Omental fat pad (tissue), 4 donors: ENCODE measurements at places on chromosomes 7 and 10. TPM values are rescaled to one million over a fixed set of nuclear protein-coding genes. Genes with fewer than 3 reads are reported as not detected.

GRCh38 chr10:130045801-130046321, 64.8 kb downstream of the C10orf143 start:
- no peak for DNase-seq

DNA sequence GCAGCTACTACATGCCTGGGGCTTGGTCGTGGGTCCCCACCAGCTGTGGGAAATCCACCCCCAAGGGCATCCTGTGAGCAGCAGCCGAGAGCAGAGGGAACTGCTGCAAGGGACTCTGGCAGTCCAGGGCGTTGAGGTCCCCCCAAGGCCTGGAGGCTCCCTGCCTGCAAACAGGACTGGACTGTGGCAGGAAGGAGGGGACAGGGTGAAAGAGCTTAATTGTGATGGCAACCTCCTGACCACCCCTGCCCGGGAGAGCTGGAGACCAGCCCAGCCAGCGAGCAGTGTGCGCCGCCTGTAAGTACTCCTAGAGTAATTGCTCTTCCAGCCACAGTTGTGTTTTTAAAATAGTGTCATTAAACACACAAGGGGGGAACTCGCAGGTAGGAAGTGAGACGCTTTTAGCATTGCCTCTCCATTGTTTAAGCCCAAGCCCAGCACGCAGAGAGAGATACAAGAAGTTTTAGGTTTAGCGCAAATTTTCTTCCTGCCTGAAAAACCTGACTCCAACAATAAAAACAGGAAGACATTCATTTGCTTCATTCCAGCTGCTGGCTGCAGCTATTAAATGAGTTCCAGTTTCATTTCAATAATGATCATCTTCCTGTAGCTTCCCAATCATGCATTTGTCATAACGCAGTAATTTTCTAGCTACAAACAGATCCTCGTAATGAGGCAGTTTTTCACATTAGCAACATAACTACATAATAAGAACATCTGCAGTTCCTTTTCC, 111.1 kb downstream of the EBF3 start:
- no peak for DNase-seq

- no peak for DNase-seq
Observed at GRCh38 chr10:112755446-112756234, 194.4 kb upstream of the TCF7L2 start.

GRCh38 chr10:128049226-128050120, 76.8 kb downstream of the MKI67 start:
- no peak for DNase-seq

DNA sequence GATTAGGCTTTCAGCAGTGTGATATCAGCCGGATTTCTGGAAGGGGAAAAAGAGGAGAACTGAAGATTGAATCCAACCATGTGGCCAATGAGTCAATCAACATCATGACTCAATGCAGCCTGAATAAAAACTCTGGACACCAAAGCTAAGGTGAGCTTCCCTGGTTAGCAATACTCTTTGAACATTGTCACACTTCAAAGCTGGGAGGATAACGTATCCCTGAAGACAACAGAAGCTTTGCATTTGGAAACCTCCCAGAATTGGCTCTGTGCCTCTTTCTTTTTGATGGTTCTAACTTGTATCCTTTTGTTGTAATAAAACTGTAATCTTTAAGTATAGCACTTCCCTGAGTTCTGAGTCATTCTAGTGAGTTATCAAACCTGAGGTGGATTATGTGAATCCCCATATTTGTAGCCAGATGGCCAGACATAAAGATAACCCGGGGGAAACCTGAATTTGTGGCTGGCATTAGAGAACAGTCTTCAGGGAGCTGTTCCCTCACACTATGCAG, 284.4 kb downstream of the IPMK start:
- DNase-seq: no peak

DNA sequence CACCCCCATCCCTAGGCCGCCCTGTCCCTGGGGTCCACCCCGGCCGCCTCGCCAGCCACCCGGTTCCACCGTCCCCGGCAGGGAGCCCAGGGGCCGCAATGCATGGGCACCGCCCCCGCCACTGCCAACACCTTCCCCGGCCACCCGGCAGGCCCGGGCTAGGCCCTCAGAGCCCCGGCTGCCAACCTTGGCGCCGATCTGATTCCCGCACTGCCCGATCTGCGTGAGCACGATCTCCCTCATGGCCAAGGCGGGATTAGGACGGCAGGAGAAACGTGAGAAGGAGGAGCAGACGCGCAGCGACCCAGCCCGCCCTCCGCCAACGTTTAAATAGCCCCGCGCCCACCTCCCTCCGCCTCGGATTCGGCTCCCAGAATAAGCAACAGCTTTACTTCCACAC, at the start of gene TUBB8:
Gene TUBB8 (minus strand): TSS at position 301 of the 400 bp plus-strand sequence. CDS start 58 bp downstream, at position 243.
- no peak for DNase-seq

GRCh38 chr10:111018021-111018420, 58.8 kb upstream of the ADRA2A start:
- DNase-seq: no peak

DNA sequence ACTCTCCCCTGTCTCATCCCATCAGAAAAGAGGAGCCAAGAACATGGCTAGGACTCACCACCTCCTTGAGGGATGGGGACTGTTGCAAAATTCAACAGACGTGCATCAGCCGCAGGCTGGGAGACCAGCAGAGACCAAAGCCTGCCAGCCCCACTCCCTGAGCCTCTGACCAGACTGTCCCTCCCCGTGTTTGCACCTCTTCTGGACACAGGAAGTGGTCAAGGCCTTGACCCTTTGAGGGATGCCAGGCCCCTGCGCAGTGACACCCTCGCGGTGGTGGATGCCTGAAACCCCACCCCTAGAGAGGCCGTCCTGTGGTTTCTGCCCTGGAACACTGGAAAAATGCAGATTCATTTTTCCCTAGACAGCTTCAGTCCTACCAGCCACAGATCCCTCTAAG, 128.4 kb upstream of the TCF7L2 start:
- no peak for DNase-seq

Gene AGR3
- not detected for total RNA-seq

Gene POLD2
- total RNA-seq: 44.6 TPM

Gene GHITM
- 139 TPM for total RNA-seq

Gene CUZD1
- total RNA-seq: 0.96 TPM

Gene FAM237B
- 0.09 TPM for total RNA-seq
